Hematopoietic multipotent progenitor cell (in vitro differentiated cells): ENCODE measurements at places on chromosomes 7 and 10.

DNA sequence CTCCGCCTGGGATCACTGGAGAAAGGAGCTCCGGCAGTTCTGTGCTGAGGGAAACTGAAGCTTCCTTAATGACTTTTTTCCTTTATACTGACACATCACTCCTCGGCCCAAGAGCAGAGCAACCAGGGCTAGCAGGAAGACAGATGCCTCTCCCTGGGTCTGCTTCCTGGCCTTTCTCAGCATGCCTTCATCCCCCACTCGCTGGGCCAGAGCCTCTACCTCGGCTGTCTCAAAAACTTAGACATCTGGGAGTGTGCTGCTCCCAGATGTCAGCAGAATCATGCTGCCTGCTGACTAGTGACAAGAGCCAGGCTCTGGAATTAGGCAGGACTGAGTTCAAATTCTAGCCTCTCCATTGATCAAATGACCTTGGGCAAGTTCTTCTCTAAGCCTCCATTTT is 24.4 kb upstream of the LRRC4 start:
- DNase-seq, result no peak

DNA sequence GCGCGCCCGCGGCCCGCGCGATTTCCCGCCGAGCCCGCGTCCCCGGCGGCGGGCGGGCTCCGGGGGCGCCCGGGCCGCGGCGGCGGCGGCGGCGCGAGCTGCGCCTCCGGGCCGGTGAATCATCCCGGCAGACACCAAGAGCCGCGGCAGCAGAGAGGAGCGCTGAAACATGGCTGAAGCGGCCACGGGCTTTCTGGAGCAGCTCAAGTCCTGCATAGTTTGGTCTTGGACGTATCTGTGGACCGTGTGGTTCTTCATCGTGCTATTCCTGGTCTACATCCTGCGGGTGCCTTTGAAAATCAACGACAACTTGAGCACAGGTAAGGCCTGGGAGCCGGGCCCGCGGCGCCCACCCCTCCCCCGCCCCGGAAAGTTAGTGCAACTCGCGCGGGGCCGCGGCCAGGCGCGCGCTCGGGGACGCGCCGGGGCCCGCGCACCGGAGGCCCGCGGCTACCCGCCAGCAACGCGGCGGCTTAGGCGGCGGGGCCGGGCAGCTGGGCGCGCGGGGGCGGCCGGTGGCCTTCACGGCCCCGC is at the start of gene ST7:
Gene ST7, plus strand, starts transcription at position 130 of the 534 bp plus-strand sequence. Its CDS starts 40 bp downstream, at position 170.
- peak; percentile 78 for DNase-seq

GRCh38 chr7:46685051-46685450 is 764.0 kb upstream of the IGFBP3 start:
- DNase-seq, result no peak

DNA sequence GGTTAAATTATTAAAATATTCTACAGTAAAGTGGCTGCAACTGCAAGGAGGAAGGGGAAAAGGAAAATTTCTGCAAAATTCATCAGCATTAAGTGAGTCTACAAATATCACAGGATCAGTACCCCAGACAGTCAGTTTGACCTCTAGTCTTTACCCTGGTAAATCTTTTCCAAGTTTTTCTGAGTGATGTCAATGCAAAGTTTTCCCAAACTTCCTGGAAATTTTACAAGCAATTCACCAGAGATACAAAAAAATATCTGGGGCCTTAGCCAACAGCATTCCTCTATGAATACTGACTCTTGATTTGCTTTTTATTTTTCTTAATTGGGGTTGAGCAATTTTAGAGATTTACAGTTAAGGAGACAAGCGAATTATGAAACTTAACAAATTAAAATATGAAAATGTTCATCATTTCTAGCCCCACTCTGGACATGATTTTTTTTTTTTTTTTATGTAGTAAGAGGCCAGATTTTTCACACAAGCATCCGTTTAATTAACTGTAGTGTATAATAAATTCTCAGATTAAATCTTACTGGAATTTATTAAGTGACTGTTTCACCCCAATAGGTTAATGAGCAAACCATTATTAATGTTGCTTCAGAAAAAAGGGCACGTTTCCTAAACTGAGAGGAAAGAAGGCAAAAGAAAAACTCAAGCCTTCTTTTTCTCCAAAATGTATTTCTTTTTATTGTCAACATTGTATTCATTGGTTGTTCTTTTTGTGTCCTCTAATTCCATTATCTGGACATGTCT is 539.5 kb upstream of the FZD8 start:
- no peak for DNase-seq

DNA sequence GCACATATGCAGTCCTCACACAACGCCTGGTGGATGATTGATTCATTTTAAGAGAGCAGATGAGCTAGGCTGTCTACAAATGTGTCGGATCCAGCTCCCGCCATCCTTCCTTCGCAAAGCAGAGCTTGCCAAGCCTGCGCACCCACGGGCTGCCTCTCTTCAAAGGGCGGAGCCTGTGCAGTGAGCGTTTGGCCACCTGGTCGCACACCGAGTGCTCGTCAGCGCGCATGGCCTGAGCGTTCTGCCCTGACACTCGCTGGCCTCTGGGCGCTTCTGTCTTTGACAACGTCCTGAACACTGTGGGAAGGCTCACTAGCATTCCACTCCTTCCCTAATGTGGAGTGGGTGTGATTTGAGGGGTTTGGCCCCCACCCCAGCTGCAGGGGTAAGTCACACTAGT is 47.1 kb upstream of the TMEM72 start:
- peak; percentile 32 for DNase-seq

GRCh38 chr10:67695555-67695954 is 440 bp downstream of the CTNNA3 start:
- no peak for DNase-seq

DNA sequence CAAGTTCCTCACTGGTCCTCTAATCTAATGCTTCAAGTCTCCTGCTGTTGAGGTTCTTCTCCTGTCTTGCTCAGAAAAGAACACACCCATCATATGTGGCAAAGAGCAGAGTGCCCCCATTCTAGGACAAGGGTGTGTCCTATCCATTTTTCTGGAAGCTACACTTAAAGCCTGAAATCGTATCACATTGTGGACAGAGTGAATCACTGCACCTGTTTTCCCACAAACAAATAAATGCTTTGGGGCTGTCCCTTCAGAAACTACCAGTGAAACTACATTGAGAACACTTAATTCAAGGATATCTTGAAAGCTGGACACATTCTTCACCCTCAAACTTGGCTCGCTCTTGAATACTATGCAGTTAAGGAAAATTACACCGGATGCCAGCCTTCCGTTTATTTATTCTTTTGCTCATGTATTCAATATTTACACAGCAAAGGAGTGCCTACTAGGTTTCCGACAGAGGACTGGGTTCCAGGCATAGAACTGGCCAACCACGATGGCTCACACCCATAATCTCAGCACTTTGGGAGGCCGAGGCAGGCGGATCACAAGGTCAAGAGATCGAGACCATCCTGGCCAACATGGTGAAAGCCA is 473.0 kb downstream of the GALNT17 start:
- no peak for DNase-seq

- DNase-seq, result no peak
Observed at GRCh38 chr7:21544303-21544656, 1.4 kb downstream of the DNAH11 start.

DNA sequence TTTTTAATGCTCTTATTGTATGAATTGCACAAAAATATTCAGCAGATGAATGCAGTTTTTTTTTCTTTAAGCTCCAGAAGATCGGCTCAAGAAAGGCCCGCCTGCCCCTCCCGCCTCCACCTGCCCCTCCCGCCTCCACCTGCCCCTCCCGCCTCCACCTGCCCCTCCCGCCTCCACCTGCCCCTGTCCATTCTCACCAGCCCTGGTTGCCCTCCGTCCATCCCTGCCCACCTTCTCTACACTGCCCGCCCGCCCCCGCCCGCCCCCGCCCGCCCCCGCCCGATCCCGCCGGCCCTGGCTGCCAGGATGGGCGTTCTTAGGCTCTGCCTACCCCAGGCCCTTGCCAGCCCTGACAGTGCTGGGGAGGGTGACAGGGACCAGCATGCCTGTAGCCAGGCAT is 67.4 kb downstream of the GLRX3 start:
- DNase-seq, result no peak

- no peak for DNase-seq
Observed at GRCh38 chr10:5292196-5292735, 72.5 kb upstream of the UCN3 start.

DNA sequence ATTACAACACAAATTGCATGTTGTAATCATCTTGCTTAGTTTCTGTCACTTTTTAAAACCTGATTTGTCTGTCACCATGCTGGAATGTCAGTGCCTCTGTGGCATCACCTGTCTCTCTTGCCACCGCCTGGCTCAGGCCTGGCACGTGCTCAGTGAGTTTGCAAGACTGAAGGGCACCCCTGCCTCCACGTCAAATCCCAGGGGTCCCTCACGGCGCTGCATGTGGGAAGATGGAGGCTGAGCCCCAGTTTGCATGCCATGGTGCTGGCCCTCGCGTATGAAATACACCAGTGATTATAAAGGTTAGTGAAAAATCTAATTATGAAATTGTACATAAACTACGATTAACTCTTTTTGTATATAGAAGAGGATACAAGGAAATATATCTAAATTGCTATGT is 51.9 kb upstream of the VIPR2 start:
- no peak for DNase-seq

DNA sequence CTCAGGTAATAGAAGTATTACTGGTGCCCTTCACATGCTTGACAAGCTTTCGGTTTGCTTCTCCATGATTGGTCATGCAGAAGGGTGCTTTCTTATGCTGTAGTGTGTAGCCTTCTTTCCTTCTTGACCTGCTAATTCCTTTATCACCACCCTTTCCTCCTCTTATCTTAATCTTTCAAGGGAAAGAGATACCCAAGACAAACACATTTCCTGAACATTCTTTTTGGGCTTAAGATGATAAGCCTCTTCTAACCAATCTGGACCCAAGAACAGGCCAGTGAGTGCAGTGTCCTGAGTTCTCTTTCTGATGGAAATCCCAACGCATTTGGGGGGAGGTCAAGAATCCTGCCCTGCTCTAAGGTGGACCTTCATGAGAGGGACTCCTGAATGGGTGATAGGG is 33.8 kb downstream of the BMPER start:
- no peak for DNase-seq

GRCh38 chr10:112821663-112822062 is 128.4 kb upstream of the TCF7L2 start:
- DNase-seq, result no peak

GRCh38 chr7:140080919-140081318 is 18.2 kb upstream of the PARP12 start:
- DNase-seq, result no peak

GRCh38 chr7:28761505-28761904 is 196.6 kb downstream of the TRIL start:
- no peak for DNase-seq

DNA sequence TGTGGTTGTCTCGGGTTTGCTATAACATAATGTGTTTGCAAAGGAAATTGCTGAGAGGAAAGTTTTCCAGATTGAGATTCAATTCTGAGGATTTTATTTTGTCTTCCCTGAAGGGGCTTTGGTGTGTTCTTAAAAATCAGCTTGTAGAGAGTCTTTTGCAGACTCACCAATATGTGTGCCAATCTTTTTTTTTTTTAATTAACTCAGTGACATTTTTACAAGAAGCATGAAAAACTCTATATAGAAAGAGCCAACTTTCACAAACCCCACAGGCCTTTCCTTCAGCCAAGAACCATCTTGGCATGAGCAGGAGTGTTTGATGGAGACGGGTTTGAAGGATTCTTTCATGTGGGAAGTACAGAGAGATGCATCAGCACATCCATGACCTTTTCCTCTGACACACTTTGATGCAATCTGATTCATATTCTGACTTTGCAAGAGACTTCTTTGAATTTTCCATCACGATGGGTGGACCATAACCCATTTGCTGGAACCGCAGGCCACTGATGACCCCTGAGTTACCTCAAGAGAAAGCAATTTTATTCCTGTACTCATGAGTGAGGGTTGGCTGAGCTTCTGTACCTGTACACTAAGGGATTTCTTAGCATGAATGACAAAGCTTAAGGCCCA is 892.6 kb downstream of the XPNPEP1 start:
- DNase-seq, result no peak

GRCh38 chr10:114349522-114350215 is 54.6 kb downstream of the AFAP1L2 start:
- DNase-seq, result no peak

GRCh38 chr10:32104181-32104580 is 48.0 kb upstream of the KIF5B start:
- DNase-seq, result no peak

DNA sequence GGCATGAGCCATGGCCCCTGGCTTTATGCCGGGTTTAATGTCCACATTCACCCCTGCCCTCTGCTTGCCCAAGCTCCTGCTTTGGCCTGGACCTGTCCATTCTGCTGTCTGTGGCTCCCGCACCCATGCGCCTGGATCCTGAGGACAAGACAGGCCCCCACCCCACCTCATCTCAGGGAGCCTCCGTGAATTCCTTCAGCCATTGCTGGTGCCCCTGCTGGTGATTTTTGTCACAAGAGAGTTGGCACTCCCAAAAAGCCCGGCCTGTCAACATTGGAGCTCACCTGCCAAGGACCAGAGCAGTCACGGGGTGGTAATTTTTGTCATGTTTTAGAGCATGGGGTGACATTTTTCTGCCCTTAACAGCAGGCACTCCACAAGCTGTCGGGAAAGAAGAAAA is 127.5 kb upstream of the PLXNA4 start:
- no peak for DNase-seq
